ENCODE measurements at places on chromosomes 1 and 21. TPM values are rescaled to one million over a fixed set of nuclear protein-coding genes. Genes with fewer than 3 reads are reported as not detected.

The KCNT2 gene
- total RNA-seq: 2.9 TPM

The TMEM269 gene
- total RNA-seq: 0.12 TPM

The GJB5 gene
- total RNA-seq: not detected

The TSPEAR gene
- total RNA-seq: not detected

The DNAJC28 gene
- 1.4 TPM for total RNA-seq

The DHRS3 gene
- total RNA-seq: 31.7 TPM

Data from smooth muscle cell of the coronary artery (primary cell).